ENCODE measurements at places on chromosomes 16 and 17.
A peak's percentile ranks its signal among the peaks of the same experiment; 100 is the strongest.

DNA sequence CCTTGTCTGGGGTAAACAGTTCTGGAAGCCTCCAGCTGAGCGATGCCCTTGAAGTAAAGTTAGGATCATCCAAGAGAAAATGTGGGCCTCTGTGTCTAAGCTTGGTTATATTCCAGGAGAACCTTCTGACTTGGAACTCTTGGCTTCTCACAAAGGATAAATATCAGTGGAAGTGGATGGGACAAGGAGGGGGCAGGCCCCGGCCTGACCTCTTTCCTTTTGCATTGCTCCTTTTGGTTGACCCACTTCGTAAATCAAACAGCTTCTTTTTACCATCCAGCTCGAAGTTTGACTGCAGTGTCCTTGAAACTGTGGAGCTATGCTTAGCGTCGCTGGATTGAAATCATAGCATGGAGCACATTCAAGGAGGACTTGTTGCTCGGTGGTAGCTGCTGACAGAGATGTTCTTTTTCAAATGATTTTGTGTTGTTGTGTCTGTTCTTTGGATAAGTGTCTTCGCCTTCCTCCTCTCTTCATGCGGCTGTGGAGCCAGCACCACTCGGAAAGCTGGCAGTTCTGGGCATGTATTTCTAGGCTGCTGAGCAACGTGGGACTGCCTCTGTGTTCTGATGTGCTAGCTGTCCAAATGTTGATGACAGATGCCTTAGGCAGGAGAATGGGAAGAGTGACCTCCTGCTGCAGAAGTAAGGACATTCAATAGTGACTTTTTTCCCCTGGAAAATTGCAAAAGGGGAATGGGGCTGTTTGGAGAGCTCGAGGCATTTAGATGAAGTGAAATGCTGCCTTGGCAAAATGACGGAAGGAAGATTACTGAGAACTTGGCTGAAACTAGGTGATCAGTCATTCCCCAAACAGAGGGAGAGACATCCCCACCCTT lies 4.5 kb downstream of the MINK1 start:
- no peak for DNase-seq

- no peak for DNase-seq
Measured at GRCh38 chr16:49498666-49499413, 125.2 kb downstream of the C16orf78 start.

DNA sequence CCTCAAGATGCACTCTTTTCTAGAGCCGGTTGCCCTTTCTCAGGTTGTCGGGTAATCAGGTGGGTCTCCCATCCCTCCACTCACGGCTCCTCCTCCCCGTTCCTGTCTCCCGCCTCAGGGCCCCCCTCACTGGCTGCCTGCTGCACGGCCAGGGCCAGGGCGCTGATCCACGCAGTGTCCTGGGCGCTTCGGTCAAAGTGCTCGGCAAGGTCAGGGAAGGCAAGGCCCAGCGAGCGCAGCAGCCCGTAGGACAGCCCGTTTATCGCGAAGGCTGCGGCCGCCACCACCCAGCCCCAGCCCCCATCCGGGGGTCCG lies 753 bp downstream of the SLC16A11 start:
- no peak for DNase-seq

DNA sequence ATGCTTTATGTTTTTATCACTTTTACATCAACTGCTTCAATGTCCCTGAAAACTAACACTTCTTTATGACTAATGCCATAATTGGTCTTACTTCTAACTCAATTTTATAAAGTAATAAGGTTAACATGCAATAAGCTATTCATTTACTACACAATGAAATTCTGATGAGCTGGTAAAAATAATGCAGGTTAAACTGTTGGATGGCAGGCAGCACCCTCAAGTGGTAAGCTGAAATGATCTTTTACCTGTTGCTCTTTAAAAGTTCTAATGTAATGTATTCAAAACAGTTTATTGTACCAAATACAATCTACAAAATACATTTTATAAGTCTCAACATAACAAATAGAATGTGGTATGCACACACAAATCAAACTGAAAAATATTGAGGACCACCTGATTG lies 1280.3 kb downstream of the CDH8 start:
- peak; percentile 35 for DNase-seq

DNA sequence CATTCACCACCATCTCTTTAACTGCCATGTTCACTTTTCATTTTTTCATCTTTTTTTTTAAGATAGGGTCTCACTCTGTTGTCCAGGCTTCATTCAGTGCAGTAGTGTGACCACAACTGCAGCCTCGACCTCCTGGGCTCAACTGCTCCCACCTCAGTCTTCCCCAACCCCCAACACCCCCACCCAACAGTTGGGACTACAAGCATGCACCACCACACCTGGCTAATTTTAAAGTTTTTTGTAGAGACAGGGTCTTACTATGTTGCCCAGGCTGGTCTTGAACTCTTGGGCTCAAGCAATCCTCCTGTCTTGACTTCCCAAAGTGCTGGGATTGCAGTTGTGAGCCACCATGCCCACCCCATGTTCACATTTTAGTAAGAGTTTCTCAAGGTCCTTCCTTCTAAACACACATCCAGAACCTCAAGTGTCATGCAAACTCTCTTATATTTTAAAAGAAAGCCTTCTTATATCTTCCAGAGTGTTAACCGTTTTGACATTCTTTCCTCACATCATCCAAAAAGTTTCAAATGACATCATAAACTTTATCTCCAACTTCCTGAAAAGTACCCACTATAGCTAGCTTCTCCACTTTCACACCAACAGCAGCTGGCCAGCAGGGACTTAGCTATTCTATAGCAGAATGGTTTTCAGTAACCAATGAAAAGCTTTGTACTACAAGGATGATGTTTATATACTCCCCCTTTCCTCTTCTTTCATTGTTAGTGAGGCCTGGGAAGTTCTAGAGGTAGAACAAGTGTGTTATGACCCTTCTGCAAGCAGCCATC lies 49.3 kb downstream of the TRAF4 start:
- DNase-seq = no peak

DNA sequence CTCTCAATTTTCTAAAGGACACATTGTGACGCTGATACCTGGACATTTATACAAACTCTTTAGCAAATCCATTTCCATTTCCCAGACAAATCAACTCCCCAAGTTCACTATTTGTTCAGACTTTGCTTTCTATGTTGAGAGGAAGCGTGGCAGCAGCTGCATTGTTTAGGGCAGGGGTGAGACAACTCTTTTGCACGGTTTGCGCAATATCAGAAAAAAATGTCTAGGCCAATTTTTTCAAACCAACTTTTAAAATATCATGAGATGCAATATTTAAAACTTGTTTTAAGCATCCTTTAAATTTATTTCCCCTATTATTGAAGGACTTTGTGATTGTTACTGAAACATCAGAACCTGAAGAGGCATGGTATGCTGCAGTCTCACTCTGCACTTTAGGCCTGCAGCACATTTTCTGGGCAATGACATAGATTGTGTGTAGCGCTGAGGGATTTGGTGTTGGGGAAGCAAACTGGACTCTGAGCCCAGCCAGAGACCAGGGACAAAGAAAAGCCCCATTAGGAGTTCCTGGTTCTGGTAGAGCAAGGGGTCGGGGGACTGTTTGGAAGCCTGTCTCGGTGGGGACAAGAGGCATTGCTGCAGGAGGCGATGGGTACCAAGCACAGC lies 6.4 kb upstream of the CCDC182 start:
- no peak for DNase-seq

- peak; percentile 95 for DNase-seq
Measured at GRCh38 chr16:75238132-75238852, 13.1 kb downstream of the BCAR1 start.

DNA sequence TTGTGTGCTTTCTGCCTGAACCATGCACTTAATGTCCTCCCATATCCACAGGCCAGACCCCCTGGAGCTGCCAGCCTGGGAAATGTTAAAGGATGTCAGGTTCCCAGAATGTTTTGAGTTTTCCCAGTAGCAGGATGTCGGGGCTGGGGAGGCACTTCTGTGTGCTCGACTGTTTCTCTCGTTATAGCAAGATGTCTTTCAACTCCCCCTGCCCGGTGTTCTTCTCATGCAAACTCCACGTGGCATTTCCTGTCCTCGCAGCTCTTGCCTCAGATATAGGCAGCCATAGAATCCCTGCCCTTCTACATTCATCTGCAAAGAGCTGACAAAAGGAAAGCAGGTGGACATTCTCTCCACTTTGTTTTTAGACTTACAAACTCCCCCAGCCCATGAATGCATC lies 457.2 kb upstream of the CDH11 start:
- no peak for DNase-seq

DNA sequence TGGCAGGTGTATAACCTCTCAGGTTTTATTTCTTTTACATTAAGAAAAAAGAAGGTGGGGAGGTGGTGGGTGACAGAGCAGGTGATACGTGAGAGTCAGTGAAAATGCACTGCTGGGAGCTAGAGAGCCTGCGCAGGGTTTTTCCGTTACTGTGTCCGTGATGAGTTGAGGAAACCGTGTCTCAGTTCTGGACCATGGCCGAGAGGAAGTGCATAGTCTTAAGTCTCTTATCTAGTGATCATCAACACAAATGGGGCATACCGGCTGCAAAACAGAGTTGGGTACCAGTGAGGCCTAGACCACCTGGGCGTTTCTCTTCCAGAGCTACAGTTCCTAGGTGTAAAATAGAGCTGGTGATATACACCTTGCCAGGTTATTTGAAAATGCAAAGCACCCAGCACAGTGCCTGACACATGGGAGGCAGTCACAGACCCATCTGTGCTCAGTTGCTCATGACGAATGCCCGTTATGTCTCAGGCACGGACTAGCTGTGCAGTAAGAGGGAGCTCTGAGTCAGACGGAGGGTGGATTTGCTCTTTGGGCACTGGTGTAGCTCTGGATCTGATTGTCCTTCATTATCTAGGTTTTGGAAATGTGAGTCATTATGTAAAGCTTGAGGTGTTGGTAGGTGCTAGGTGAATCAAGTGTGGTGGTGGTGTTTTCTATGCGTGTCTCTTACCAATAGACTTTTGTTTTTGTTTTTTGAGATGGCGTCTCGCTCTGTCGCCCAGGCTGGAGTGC lies 60.9 kb downstream of the RPTOR start:
- DNase-seq = peak; percentile 45

DNA sequence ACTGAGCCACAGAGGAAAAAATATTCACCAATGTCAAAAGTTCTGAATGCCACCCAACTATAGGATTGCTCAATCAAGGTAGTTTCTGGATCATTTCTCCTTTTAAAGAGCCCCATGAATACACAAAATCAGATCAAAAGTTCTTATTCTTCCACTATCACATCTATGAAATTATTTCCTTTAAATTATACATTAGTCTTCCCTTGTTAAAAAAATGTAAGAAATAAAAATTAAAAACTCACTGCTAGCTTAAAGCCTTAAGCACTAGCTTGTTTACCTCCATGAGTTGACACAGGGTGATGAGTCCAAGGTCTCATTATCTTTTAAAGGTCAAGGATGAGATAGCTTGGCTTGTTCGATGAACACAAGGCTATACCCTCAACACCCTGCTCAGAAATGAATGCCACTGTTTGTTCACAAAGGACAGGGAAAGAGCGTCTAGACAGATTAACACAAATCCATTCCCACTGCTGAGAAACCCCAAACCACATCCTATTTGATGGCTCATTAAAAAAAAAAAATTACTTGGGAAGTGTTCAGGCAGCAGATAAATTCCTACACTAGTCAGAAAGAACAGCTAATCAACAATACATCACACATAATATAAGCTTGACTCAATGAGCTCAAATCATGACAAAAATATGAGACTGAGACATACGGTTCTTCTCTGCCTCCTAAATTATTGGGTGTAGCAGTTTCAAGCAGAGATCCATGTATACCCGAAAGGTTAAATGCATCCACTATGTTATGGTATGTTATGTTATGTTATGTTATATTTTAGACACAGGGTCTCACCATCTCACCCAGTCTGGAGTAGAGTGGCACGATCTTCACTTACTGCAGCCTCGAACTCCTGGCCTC lies 118.9 kb downstream of the PARN start:
- DNase-seq = peak; percentile 88

DNA sequence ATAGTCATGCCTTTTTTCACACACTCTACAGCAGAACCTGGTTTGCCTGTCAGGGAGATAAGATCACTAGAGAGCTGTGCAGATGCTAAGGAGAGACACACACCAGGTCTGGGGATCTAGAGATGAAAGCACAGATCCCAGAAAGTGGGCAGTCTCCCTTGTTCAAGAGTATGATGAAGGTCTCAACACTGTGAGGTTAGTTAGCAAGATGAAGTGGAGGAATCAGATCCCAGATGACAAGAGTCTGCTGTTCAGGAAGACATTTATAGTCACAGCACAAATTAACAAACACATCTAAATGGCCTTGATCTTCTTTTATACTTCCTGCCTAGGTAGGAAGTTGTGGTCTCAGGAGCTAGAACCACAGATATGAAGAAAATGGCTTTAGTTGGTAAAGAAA lies 23.4 kb upstream of the SKAP1 start:
- DNase-seq = no peak

GRCh38 chr16:24834459-24835335 lies 11.1 kb upstream of the SLC5A11 start:
- DNase-seq = peak; percentile 46

GRCh38 chr16:85041219-85042166 lies 13.9 kb downstream of the KIAA0513 start:
- DNase-seq = no peak

GRCh38 chr17:42422412-42422957 lies 571 bp downstream of the CAVIN1 start:
- peak; percentile 57 for DNase-seq

- no peak for DNase-seq
Measured at GRCh38 chr16:84823484-84823883, 3.7 kb downstream of the CRISPLD2 start.

- DNase-seq = no peak
Measured at GRCh38 chr16:11147033-11147753, 108.8 kb downstream of the SOCS1 start.

- DNase-seq = no peak
Measured at GRCh38 chr17:64243340-64243739, 19.7 kb downstream of the TEX2 start.

DNA sequence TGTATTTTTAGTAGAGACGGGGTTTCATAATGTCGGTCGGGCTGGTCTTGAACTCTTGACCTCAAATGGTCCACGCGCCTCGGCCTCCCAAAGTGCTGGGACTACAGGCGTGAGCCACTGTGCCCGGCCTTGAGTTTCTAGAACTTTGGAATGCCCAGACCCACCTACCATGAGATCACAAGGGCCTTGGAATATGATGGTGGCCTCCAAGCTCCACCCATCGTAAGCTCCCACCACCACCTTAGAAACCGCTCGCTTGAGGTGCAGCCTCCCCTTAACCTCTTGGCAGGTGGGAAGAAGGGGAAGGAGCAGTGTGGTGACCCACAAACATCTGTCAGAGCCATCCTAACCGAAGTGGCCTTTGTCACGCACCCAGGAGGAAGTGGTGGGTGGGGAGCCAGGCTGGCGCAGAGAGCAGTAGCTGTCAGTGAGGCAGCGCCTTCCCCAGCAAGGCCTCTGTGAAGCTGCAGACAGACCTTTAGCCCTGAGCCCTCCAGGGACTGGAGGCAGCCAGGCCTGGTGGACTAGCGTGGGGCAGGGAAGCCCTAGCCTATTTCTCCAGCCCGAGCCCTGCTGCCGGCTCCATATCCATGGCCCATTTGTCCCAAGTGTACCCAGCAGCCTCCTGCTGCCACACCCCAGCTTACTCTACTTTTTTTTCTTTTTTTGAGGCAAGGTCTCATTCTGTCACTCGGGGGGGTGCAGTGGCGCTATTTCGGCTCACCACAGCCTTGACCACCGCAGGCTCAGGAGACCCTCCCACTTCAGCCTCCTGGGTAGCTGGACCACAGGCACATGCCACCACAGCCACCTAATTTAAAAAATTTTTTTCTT lies 13.1 kb upstream of the SEPHS2 start:
- no peak for DNase-seq
